ENCODE measurements at places on chromosomes 7 and 10.

GRCh38 chr10:76358743-76359395, 927.4 kb downstream of the LRMDA start:
- DNase-seq = no peak

DNA sequence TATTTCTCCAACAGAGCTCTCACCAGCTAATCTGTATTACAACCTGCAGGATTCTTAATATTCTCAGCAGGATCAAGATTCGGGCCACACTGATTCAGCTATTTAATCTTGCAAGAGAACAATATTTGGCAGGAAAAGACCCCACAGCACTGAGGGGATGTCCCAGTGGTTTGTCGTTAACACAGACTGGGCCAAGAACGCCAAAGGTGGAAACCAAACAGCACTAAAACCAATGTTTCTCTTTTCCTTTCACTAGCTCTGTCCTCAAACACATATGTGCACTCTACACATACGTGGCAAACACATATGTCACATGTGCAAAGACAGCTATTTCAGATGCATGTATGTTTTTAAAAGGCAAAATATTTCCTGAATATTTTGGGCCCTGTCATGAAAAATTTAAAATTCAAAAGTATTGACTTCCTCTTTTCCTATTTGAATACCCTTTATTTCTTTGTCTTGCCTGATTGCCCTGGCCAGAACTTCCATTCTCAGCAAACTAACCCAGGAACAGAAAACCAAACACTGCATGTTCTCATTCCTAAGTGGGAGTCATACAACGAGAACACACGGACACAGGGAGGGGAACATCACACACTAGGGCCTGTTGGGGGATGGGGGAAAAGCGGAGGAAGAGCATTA, 51.7 kb upstream of the NEBL start:
- no peak for DNase-seq

GRCh38 chr7:1725766-1726630, 55.9 kb downstream of the ELFN1 start:
- no peak for DNase-seq

GRCh38 chr7:157011333-157012112, 1.1 kb upstream of the MNX1 start:
- no peak for DNase-seq

GRCh38 chr7:106767498-106768323, 97.4 kb upstream of the PIK3CG start:
- DNase-seq = no peak

DNA sequence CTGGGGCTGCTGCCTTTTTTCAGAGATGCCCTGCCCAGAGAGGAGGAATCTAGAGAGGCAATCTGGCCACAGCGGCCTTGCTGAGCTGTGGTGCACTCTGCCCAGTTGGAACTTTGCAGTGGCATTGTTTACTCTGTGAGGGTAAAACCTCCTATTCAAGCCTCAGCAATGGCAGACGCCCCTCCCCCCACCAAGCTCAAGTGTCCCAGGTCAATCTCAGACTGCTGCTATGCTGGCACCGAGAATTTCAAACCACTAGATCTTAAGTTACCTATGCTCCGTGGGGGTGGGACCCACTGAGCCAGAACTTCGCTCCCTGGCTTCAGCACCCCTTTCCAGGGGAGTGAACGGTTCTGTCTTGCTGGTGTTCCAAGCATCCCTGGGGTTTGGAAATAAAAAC, 77.2 kb downstream of the EXOC4 start:
- DNase-seq = no peak

GRCh38 chr7:132295175-132295574, 281.1 kb downstream of the PLXNA4 start:
- no peak for DNase-seq

Measured in stimulated activated CD8-positive, alpha-beta memory T cell treated with anti-CD3 and anti-CD28 coated beads, Interleukin-4, amount 100 ng/mL, for 1 hour (primary cell).